ENCODE measurements at places on chromosomes 1 and 21.
A peak's percentile ranks its signal among the peaks of the same experiment; 100 is the strongest.

DNA sequence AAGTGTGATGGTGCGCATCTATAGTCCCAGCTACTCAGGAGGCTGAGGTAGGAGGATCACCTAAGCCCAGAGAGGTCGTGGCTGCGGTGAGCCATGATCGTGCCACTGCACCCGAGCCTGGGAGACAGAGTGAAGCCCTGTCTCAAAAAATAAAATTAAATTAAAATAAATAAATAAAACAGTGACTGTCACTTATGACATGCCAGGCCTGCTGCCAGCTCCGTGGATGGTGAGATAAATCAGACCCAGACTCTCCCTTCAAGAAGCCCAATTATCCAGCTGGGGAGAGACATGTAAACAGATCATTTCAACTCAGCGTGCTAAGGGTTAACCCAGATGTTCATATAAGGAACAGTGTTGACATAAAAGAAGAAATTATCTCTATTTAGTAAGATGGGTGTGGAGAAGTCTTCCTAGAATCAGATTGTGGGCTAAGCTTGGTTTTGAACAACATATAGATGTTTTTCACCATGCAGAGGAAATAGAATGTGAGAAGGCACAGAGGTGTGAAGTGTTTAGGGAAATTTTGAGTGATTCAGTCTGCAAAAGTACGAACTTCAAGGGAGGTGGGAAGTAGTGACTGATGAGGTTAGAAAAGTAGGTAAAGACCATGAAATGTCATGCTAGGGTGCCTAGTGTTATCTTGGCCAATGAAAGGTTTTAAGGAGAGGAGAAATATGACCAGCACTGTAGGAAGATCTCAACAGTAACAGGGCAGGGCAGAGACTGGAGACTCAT is 18.3 kb downstream of the YARS1 start:
- H3K36me3 ChIP-seq, result peaks cover 92% of the 10 kb centered on the region
- DNase-seq, result no peak
- H3K4me3 ChIP-seq, result no peak overlapping the region
- H3K27me3 ChIP-seq, result no peaks in the 10 kb centered on the region
- no peaks in the 10 kb centered on the region for H3K4me1 ChIP-seq

- DNase-seq, result no peak
- no peaks in the 10 kb centered on the region for H3K36me3 ChIP-seq
- H3K27me3 ChIP-seq, result no peaks in the 10 kb centered on the region
- H3K4me3 ChIP-seq, result no peak overlapping the region
- no peaks in the 10 kb centered on the region for H3K4me1 ChIP-seq
- H3K27ac ChIP-seq, result no peak overlapping the region
Observed at GRCh38 chr1:99207216-99207615, 57.1 kb upstream of the PLPPR4 start.

GRCh38 chr1:226373376-226373775 is 34.5 kb downstream of the PARP1 start:
- no peak overlapping the region for H3K27ac ChIP-seq
- H3K27me3 ChIP-seq, result no peaks in the 10 kb centered on the region
- H3K4me1 ChIP-seq, result no peaks in the 10 kb centered on the region
- no peak overlapping the region for H3K4me3 ChIP-seq

DNA sequence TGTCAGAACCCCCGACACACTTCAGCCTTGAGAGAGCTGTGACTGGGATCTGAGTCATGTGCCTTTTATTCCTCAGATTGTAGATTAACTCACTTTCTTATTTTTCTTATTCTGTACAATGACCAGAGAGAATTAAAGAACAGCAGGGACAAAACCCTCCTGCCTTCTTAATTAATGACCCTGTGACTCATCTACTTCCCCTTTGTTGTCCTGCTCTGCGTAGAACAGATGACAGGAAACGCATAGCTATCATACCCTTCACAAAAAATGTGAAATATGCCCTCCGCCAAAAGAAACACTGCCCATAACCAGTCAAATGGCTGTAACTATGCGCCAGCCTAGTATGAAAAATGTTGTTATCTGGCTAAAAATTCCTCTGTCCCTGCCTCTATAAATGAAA is 9.1 kb upstream of the PADI2 start:
- no peaks in the 10 kb centered on the region for H3K27me3 ChIP-seq
- H3K4me3 ChIP-seq, result no peak overlapping the region
- DNase-seq, result no peak
- no peaks in the 10 kb centered on the region for H3K4me1 ChIP-seq
- no peak overlapping the region for H3K27ac ChIP-seq

DNA sequence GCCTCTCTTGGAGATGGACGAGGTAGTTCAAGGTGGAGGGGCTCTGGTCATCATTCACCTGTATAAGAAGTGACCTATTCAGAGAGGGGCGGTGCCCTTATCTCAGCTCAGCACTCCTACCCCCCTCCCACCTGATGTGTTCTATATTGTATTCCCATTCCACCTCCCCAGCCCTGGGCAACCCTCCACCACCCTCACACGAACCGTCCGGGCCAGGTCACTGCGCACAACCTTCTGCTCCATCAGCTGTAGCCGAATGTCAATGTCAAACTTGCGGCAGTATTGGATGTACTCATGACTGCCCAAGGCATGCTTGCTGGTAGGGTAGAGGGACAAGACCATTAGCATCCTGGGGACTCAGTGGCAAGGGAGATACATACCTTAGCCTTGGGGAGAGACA is 34.3 kb downstream of the PIK3C2B start:
- no peak for DNase-seq
- no peak overlapping the region for H3K4me3 ChIP-seq
- peak overlapping the region; percentile 85 for H3K27ac ChIP-seq
- H3K4me1 ChIP-seq, result peaks cover 62% of the 10 kb centered on the region

GRCh38 chr1:243490748-243491686 is 235.2 kb downstream of the SDCCAG8 start:
- no peaks in the 10 kb centered on the region for H3K27me3 ChIP-seq
- H3K36me3 ChIP-seq, result 0 out of 2 replicates have a peak, but pooled peaks cover 4% of the 10 kb centered on the region
- no peaks in the 10 kb centered on the region for H3K4me1 ChIP-seq
- DNase-seq, result no peak
- H3K27ac ChIP-seq, result no peak overlapping the region

- peaks cover 29% of the 10 kb centered on the region for H3K36me3 ChIP-seq
- no peaks in the 10 kb centered on the region for H3K4me1 ChIP-seq
- H3K4me3 ChIP-seq, result no peak overlapping the region
Observed at GRCh38 chr1:161216945-161217712, 2.0 kb downstream of the FCER1G start.

- no peak overlapping the region for H3K27ac ChIP-seq
- no peaks in the 10 kb centered on the region for H3K36me3 ChIP-seq
Observed at GRCh38 chr1:74613894-74614293, 59.7 kb downstream of the ERICH3 start.

DNA sequence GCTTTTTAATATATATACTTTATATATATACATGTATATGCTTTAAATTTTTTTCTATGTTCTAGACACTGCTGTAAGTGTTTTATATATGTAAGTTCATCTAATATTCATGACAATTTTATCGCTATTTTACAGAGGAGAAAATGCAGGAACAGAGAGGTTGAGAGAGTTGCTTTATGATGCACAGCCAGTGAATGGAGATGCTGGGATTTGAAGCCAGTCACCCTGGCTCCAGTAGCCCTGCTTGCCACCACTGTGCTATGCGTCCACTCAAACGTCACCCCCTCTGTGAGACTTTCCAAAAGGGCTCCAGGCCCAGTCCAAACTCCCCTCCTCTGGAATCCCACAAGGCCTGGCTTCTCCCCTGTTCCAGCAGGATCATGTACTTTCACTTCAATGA is 91.0 kb upstream of the GRIK3 start:
- no peak for DNase-seq
- H3K27ac ChIP-seq, result no peak overlapping the region
- H3K4me1 ChIP-seq, result no peaks in the 10 kb centered on the region

GRCh38 chr1:9344426-9345200 is 51.9 kb downstream of the SPSB1 start:
- H3K27ac ChIP-seq, result peak overlapping the region; percentile 50
- peaks cover 37% of the 10 kb centered on the region for H3K36me3 ChIP-seq

- H3K4me1 ChIP-seq, result no peaks in the 10 kb centered on the region
- DNase-seq, result no peak
- no peak overlapping the region for H3K4me3 ChIP-seq
- peaks cover 3% of the 10 kb centered on the region for H3K27me3 ChIP-seq
Observed at GRCh38 chr1:203244776-203245175, 15.3 kb upstream of the CHIT1 start.

- peak overlapping the region; percentile 77 for H3K4me3 ChIP-seq
- DNase-seq, result peak; percentile 40
- peak overlapping the region; percentile 100 for H3K27ac ChIP-seq
- peaks cover 42% of the 10 kb centered on the region for H3K4me1 ChIP-seq
Observed at GRCh38 chr1:113811156-113811887, 954 bp downstream of the RSBN1 start.

DNA sequence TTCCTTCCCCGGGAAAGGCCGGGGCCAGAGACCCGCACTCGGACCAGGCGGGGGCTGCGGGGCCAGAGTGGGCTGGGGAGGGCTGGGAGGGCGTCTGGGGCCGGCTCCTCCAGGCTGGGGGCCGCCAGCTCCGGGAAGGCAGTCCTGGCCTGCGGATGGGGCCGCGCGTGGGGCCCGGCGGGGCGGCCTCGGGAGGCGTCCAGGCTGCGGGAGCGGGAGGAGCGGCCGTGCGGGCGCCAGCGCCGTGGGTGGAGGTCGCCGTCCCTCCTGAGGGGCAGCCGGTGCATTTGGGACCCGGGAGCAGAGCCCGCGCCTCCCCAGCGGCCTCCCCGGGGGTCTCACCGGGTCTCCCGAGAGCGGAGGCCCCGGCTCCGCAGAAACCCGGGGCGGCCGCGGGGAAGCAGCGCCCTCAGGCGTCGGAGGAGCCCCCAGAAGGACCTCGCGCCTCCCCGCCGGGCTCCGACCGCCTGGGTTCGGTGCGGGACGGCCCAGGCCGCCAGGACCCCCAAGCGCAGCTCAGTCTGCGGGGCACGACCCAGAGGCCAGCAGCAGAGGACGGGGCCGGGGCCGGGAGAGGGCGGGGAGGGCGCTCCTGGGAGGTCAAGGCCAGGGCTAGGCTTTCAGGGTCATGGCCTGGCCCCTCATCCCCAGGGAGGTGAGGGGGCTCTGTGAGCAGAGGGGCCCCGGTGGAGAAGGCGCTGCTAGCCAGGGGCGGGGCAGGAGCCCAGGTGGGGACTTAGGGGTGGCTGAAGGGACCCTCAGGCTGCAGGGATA is 7.2 kb upstream of the SLX9 start:
- no peak overlapping the region for H3K27ac ChIP-seq
- DNase-seq, result peak; percentile 56
- H3K4me1 ChIP-seq, result peaks cover 55% of the 10 kb centered on the region
- H3K36me3 ChIP-seq, result no peaks in the 10 kb centered on the region

DNA sequence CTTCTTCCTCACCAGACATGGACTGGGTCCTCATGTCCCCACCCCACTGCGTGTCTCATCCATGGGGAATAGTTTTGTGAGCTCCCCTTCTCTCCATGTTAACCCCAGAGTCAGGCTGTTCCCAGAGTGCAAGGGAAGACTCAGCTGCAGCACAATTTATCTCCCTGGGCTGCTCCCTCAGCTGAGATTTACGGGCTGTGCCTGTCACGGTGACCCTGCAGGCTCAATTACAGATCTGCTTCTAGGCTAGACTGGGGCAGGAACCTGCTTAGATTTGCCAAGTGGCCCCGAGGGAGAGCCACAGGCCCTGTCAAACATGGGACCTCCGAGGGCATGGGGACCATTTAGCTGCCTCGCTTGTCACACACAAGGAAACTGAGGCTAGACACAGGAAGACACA is 37.8 kb downstream of the CDCP2 start:
- no peak overlapping the region for H3K27ac ChIP-seq
- H3K4me1 ChIP-seq, result no peaks in the 10 kb centered on the region
- DNase-seq, result no peak
- no peak overlapping the region for H3K4me3 ChIP-seq
- no peaks in the 10 kb centered on the region for H3K27me3 ChIP-seq
- H3K36me3 ChIP-seq, result no peaks in the 10 kb centered on the region

DNA sequence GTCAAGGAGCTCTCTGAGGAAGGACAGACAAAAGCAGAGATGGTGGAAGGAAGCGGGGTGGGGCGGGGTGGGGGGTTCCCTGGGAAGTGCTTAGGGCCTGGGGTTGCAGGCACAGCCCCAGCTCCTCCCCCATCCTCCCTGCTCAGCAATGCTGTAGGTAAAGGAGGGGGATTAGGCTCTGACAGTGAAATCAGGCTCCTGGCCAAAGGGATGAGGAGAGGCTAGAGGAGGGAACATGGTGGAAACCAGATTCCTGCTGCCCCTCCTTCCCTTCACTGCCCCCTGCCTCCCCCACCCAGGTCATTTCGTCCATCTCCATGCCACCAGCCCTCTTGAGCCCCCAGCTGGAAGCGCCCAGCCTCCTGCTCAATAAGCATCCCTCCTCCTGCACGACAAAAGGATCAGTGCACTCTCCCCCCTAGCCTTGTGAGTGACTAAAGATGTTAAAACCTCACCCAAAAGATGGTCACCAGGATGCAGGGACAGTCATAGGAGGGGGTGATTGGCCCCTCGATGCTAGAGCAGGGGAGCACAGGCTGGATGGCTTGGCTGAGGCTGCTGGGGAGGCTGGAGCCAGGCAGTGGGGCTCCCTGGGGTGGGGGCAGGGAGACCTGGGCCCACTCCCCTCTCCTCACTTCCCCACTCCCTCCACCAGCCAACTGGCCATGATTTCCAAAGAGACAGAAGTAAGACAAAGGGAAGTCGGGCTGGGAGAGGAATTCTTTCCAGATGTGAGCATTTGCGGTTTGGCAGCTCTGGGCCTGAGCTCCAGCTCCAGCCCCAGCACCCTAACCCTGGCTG is 2.2 kb upstream of the CRABP2 start:
- peaks cover 17% of the 10 kb centered on the region for H3K27me3 ChIP-seq
- H3K36me3 ChIP-seq, result no peaks in the 10 kb centered on the region
- H3K4me3 ChIP-seq, result no peak overlapping the region
- no peak for DNase-seq
- H3K4me1 ChIP-seq, result peaks cover 24% of the 10 kb centered on the region
- no peak overlapping the region for H3K27ac ChIP-seq

- no peak overlapping the region for H3K4me3 ChIP-seq
- no peaks in the 10 kb centered on the region for H3K27me3 ChIP-seq
- DNase-seq, result no peak
- no peak overlapping the region for H3K27ac ChIP-seq
- H3K4me1 ChIP-seq, result no peaks in the 10 kb centered on the region
Observed at GRCh38 chr1:243725846-243726245, 124.2 kb downstream of the AKT3 start.

- H3K4me3 ChIP-seq, result no peak overlapping the region
- no peak overlapping the region for H3K27ac ChIP-seq
- H3K36me3 ChIP-seq, result no peaks in the 10 kb centered on the region
- no peaks in the 10 kb centered on the region for H3K4me1 ChIP-seq
- H3K27me3 ChIP-seq, result peaks cover 9% of the 10 kb centered on the region
- no peak for DNase-seq
Observed at GRCh38 chr1:29800522-29800956, 564.2 kb downstream of the PTPRU start.

Data from DND-41 (cell line).